ENCODE measurements at places on chromosomes 4 and X. TPM values are rescaled to one million over a fixed set of nuclear protein-coding genes. Genes with fewer than 3 reads are reported as not detected.

Gene TBX22
- total RNA-seq = 0.27 TPM

- DNase-seq = no peak
Measured at GRCh38 chrX:129939986-129940385, 34.0 kb downstream of the UTP14A start.

Gene SSX5
- total RNA-seq = not detected

Gene SPON2
- 2.2 TPM for total RNA-seq

Gene PPP1R2C
- total RNA-seq = not detected

Gene ATP2B3
- total RNA-seq = 0.11 TPM

Gene PPM1K
- 23.7 TPM for total RNA-seq

GRCh38 chr4:3358656-3359055, 65.8 kb downstream of the RGS12 start:
- no peak for DNase-seq
